ENCODE measurements at places on chromosomes 11 and 22.

- DNase-seq, result no peak
Observed at GRCh38 chr11:74654976-74655375, 62.6 kb downstream of the POLD3 start.

DNA sequence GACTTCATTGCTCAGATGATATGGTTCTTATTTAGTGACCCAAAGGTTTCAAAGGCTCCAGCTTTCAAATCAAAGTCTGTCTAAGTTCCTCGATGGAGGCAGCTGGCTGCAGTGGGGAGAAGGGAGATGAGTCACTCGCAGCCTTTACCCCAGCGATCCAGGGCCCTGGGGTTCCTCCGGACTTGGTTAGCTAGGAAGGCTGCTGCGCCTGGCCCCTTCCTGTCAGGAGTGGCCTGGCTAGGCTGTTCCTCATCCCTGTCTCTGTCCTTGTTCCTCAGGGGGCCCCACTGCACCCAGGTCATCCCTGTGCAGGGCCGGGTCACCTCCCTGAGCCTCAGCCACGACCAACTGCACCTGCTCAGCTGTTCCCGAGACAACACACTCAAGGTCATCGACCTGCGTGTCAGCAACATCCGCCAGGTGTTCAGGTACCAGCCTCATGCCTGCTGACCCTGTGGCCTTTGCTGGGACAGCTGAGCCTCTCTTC, 13.9 kb downstream of the ATG16L2 start:
- DNase-seq, result no peak

- DNase-seq, result no peak
Observed at GRCh38 chr11:129973068-129973467, 29.6 kb downstream of the PRDM10 start.

DNA sequence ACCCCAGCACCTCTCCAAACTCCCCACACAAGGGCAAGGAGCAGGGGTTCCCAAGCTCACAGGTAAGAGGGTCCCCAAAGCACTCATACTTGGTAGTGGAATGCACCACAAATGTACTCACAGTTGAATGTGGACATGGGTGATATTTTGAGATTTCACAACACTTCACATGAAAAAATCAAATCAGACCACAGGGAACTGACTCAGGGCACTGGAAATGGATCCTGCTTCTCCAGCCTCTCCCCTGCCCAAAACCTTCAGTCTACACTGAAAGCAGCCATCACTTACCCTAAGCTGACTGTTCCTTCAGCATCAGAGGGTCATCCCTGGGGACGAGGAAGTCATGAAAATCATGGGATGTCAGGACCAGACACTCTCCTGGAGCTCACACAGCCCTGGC, 40.2 kb downstream of the SCGB1A1 start:
- DNase-seq, result no peak

DNA sequence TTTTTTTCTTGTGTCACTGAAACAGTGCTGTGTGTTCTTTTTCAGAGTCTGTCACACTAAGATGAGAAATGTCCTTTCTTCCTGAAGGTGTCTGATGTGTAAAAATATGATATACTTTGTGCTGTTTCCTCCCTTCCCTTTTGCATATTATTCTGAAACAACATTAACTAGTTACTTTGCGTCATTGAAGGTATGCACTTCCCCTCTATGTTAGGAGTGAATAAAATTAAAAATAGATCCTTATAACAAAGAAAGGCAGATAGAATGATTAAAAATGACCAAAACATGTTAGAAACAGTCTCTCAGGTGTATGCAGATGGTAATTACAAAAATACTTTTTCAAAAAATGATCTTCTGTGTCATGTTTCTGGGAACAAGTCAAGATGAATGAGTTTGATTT, 1.6 kb upstream of the RAB30 start:
- DNase-seq, result no peak

DNA sequence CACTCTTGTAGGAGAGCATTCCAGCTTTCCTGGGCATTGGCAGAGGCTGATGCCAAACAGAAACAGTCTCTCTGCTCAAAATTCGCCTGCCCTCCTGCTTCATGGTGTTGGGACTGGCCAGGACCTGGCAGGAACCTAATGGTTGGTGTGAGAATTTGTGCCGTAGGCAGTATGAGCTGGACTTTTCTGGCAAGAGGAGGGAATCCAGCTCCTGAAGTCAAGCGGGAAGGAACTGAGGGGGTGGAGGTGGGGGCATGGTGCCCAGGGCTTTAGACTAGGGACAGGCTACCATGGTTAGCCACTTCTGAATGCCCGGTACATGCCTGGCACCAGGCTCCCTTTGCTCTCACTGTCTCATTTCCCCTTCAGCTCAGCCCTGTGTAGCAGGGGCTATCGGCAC, 6.9 kb upstream of the TOMM22 start:
- no peak for DNase-seq

DNA sequence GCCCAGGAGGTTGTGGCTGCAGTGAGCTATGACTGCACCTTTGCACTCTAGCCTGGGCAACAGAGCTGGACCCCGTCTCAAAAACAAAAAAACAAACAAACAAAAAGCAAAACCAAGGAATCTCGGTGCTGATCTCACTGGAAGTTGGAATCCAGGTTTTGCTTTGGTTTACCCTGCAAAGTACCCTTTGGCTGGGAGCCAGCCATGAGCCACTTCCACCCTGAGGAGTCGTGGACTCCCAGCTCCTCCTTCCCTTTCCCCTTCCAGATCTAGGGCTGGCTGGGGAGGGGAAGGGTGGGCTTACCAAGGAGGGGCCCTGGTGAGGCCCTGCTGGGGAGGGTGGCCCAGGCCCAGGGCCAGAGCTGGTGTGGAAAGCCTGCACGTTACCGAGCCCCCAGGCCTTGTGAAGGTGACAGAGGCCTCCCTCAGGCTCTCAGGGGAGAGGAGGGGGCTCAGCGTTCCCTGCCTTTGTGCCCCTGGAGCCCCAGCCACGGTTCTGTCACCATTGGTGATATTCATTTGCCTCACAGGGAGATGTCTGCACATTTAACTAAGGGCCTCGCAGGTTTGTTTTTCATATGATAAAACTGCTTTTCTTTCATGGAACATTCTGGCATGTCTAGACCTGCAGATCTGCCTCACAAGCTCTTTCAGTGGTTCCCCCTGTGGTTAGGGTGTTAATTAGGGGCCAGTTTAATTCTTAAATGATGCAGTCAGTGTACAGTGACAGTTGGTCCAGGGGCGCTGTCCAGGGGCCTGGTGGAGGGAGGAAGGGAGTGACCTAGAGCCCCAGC, 29.0 kb downstream of the FBLN1 start:
- DNase-seq, result no peak

GRCh38 chr22:22076361-22076760, 93.8 kb upstream of the TOP3B start:
- no peak for DNase-seq

GRCh38 chr22:48321986-48322545, 1505.6 kb downstream of the BRD1 start:
- no peak for DNase-seq

DNA sequence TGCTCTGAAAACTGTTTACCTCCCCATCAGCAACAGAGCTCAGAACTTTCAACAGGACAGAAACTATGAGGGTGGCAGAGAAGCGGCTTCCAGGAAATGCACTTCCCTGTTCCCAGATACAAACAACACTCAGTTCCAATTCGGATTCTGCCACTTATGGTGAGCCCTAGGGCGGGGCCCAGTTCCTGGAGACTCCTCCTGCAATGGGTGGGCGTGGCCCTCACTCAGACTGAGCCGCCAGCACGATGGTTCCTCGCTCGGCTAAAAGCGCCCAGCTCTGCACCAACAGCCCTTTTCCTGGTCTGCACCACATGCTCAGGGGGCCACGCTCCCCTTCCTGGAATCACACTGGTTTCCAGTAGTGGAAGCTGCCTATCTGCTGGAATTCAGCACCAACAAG, 314.1 kb downstream of the CTTN start:
- DNase-seq, result no peak

DNA sequence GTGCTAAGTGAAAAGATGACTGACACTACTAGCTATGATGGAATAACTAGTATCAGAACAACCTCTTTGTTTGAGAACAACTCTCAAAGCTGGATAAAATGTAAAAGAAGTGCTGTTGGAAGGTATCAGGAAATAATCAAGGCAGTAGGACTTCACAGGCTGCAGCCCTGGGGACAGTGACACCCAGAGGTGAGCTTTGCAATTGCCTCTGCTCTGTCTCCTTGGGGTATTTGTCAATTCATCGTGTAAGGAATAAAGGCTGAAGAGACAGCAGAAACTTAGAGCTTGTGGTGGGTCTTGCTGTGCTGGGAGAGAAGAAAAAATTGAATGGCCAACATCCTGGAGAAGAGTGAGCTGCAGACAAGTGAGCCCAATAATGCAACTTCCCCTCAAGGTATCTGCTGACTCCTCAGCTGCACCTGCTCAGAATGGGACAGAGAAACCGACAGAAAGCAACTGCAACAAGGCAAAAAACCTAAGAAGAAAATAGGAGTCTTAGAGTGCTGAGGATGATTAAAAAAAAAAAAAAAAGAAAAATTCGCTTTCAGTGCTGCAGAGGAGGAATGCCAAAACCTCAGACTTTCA, 141.1 kb downstream of the RCN1 start:
- DNase-seq, result no peak

DNA sequence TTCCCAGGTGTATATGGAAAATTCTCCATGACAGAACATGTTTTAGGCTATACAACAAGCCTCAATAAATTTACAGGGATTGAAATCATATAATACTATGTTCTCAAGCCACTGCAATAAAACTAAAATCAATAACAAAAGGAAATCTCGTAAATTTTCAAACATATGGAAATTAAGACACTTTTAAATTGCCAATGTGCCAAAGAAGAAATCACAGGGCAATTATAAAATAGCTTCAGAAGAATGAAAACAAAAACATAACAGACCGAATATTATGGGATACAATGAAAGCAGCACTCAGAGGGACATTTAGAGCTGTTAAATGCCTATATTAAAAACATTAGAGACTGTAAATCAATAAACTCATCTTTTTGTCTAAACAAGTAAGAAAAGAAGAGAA, 555.7 kb upstream of the B3GAT1 start:
- DNase-seq, result no peak

DNA sequence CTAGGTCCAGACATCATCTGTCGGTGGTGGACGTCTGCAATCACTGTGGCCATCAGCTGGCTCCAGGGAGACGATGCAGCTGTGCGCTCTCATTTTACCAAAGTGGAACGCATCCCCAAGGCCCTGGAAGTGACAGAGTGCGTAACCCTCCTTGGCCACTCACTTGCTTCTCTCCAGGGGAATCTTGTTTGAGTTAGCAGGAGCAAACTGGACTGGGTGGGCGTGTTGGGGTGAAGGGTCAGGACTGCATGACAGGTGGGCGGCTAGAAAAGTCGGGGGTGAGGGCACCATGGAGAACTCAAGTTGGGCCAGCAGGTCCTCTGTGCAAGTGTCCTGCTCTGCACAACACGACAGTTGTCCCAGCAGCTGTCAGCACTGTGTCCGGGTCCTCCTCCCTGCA, 16.2 kb downstream of the SHISA8 start:
- DNase-seq, result no peak

- no peak for DNase-seq
Observed at GRCh38 chr22:35053060-35053835, 12.7 kb upstream of the ISX start.

GRCh38 chr11:27234043-27234668, 128.9 kb downstream of the CCDC34 start:
- DNase-seq, result no peak

DNA sequence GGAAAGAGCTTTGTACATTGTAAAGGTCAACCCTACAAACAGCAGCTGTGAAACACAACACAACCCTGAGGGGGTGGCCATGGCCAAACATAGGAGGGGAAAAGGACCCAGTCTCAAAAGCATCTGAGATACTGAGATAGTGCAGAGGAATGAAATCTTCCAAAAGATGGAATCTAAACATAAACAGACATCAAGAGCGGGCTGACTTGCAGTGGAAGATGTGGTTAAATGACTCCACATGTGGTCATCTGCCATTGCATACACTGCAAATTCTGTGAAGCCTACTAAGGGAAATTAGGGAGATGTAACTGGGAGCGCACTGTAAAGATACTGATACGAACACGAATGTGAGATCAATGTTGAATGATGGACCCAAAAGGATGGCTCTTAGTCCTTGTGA, 22.0 kb downstream of the BDNF start:
- no peak for DNase-seq

- DNase-seq, result no peak
Observed at GRCh38 chr11:1205987-1206331, 16.9 kb upstream of the MUC5B start.

DNA sequence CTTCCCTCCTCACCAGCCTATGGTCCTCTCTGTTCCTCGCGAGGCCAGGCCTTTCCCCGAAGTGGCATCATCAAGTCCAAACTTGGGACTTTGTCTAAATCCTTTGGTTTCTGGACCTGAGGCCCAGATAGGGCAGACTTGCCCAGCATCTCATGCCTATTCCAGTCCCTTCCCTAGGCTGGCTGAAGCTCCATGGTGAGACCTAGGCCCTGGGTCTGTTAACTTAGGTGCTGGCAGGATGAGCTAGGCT, 11.5 kb downstream of the RELA start:
- DNase-seq, result no peak

GRCh38 chr11:116576526-116576925, 196.3 kb downstream of the BUD13 start:
- DNase-seq, result no peak

GRCh38 chr11:118304568-118305248, at the start of gene CD3E:
CD3E (plus strand) TSS chr11:118304730; CDS start chr11:118304953, 223 bp downstream.
- no peak for DNase-seq

GRCh38 chr11:79076526-79077115, 364.2 kb downstream of the TENM4 start:
- DNase-seq, result no peak

DNA sequence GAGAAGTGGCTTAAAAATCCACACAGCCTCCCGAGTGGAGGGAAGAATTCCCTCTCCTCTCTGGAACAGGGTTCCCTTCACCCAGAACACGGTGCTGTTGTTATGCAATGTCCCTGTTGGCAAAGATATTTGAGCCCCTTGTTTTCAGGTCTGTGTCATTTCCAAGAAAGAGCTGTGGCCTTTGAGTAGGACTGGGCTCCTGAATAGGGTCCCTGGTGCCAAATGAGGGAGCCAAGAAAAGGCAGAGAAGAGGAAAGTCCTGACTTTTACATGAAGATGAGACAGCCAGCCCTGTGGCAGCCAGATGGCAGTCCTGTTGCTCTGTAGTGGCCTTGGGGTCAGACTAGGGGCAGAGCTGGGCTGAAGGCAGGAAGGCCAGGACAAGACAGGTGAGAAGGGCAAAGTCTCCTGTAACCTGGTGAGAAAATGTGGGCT, 51.2 kb upstream of the ELF5 start:
- no peak for DNase-seq

DNA sequence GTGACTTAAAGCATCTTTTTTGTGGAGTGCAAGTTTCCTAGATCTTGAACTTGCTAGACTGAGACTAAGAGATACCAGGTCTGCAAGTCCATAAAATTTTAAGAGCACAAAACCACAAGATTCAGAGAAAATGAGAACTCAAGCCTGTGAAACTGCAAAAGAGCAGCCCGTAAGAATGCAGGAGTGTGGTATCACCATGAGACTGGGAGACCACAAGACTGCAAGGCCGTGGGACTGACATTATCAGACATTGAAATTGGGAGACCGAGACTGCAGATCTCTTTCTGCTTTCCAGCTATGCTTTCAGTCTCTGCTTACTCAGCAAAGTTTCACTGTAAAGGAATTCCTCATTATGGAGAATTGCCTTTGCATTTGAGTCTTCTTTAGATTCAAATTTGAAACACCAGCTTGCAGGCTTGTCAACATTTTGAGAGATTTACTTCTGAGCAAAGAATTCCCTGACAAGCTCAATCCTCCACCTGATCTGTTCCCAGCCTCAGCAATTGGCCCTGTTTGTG, 621.2 kb downstream of the KCNA4 start:
- no peak for DNase-seq

- no peak for DNase-seq
Observed at GRCh38 chr11:114846416-114846791, 168.1 kb downstream of the NXPE2 start.

- no peak for DNase-seq
Observed at GRCh38 chr22:46754110-46754799, 8.2 kb upstream of the TBC1D22A start.

- DNase-seq, result no peak
Observed at GRCh38 chr11:57641011-57641807, 8.5 kb downstream of the YPEL4 start.
